Left cardiac atrium (tissue), 4 donors: ENCODE measurements at places on chromosomes 6 and 20. TPM values are rescaled to one million over a fixed set of nuclear protein-coding genes. Genes with fewer than 3 reads are reported as not detected.
A peak's percentile ranks its signal among the peaks of the same experiment; 100 is the strongest.

DNA sequence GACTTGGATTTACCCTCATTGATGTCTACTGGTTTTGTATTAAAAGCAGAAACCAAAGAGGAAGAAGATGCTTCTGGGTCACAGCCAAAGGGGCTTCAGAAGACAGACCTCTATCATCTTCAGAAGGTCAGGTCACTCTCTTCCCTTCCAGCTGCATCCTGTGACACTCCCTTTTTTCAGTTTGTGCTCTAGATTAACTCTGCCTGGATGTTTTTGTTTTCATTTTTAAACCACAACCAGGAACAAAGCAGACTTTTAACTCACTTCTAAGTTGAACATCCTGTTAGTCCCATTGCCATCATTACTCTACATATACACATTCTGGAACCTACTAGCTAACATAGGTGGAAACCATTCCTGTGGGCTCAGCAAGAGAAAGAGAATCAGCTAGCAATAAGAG, 45.2 kb downstream of the AKIRIN2 start:
- no peak for DNase-seq

The CDSN gene
- not detected for total RNA-seq

- no peak for DNase-seq
Observed at GRCh38 chr6:163380216-163380615, 34.3 kb upstream of the QKI start.

The EEF1A2 gene
- total RNA-seq = 656 TPM

The PPP1R18 gene
- total RNA-seq = 36.8 TPM

GRCh38 chr6:165231581-165232561, 77.5 kb downstream of the C6orf118 start:
- DNase-seq = no peak

DNA sequence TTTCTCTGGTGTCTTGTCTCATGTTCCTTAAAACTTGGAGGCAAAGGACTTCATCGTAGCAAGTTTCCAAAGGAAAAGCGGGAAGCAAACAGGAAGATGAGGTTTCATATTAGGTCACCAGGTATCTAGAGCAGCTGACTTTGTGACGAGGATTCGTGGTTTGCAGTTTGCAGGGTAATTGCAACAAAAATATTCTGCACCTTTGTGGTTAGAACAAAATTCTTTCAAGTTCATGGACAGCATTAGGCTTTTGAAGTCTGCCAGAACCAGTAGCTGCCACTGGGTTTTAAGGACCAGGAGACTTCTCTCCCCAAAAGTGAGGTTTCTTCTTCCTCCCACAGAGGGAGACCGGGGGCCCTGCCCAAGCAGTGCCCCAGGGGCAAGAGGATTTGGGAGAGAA, 63.4 kb downstream of the RPP40 start:
- no peak for DNase-seq

The SEMG1 gene
- total RNA-seq = not detected

The SIRPB2 gene
- 5.4 TPM for total RNA-seq

DNA sequence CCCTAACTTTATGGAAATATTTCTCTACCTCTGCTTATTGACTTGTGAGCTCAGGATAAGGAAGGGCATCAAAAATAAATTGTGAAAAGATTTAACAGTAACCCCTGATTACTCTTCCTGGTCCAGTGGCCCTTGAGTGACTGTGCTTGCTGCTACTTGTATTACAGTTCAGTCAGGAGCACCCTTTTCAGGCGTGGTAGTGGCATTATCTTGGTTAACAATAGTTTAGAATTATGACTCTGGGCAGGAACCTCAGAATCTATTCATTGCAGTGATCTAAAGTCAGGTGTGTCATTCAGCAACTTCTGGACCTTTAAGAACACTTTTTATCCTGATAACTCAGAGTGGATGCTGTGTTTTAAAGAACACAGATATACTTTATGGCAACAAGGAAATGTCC, 43.4 kb downstream of the FAM135A start:
- DNase-seq = no peak

The BPIFB2 gene
- total RNA-seq = not detected

GRCh38 chr20:58629215-58629580, 21.9 kb upstream of the STX16 start:
- no peak for DNase-seq

The MAS1 gene
- total RNA-seq = not detected

DNA sequence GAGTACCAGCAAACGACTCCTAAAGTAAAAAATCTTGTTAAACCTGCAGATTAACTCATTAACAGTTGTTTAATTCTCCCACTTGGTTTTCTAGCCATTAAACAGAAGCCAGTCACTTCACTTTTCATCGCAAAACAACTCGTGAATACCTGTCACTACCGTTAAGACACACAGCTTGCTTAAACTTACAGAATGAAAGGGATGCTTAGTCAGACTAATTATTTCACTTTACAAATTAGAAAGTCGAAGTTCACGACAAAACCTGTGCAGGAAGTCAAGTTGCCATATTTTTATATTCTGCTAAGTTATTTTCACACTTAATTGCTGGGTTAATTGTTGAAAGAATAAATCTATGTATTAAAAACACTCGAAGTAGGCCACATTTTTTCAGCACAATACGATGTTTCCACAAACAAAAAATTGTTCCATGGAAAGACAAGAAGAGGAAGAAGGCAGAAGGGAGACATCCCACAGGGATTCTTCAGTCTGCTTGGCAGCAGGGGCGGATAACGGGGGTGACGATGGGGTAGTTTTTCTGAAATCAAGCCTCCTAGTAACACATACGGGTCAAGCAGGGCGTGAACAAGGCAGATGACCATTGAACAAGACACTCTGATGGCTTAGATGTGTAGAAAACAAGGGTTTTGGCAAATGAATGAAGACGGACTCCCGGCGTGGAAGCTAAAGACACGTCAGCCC, 933 bp downstream of the SSR1 start:
- no peak for DNase-seq

- DNase-seq = no peak
Observed at GRCh38 chr6:44049163-44049988, 77.9 kb downstream of the MRPL14 start.

The EBF4 gene
- 4.4 TPM for total RNA-seq

The WFDC10B gene
- total RNA-seq = not detected

The SCRT2 gene
- total RNA-seq = not detected

DNA sequence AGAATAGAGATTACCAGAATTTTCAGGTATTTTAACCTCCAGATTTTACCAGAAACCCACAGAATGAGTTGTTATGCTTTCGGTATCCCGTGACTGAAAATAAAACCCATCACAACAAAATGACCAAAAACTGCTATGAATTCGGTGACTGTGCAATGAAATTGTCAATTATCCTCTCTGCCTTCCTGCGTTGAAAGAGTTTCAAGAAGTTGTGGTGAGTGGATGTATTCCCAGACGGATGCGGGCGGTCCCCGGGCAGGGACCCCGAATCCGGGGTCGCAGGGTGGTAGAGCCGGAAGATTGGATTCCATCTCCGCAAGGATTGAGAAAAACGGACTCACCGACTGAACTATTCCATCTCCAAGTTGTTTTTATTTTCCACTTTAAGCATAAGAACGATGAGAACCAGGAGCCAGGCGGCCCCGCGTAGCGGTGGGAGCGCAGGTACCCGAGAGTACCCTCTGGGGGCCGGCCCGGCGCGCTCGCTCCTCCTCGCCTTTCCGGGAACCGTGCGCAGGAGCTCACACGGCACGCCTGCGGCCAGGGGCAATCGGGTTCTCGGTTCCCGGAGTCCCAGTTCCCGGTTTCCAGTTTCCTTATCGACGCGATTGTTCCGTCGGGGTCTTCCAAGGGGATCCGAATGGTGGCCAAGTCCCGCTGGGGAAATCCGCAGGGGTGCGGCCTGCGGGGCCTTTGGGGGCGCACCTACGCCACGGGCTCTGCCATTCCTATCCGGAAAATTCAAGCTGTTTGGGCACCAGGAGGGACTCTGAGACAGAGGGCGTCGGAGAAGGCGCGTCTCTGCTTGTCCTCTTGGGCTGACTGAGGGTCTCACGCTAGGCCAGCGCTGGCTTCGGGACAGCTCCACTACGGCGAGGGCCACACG, 104.9 kb upstream of the PRDM1 start:
- DNase-seq = no peak

The SYS1 gene
- 24.1 TPM for total RNA-seq

DNA sequence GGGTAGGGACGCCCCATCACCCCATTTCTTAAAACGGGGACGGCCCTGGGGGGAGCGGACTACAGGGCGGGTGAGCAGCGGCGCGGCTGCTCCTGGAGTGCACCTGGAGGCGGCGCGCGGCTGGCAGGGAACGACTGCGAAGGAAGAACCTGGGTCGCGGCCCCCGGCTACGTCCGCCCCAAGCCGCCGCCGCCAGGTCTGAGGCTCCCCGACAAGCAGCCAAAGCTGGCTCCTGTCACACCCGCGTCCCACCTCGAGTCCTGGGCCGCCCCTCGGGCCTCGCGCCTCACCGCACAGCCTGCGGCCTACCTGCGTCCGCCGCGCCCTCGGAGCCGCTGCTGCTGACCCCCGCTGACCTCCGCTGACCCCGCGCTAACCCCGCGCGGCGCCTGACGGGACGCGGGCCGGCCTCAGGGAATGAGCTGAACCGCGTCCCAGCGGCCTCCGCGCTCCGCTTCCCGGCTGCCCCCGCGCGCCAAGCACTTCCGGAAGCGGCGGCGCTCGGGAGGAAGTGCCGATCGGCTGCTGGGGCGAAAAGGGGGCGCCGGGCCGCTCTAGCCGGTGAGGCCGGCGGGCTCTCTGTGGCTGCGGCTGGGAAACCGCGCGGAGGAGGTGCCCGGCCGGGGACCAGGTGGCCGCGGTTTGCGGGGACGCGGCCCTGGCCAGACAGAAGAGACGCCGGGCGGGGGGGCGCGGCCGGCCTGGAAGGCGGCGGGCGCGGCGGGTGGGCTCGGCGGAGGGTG, at the start of the genes ARFRP1 and ZGPAT:
Gene ARFRP1, minus strand, starts transcription at position 419 of the 743 bp plus-strand sequence. CDS start 885 bp downstream, outside the sequence.
Gene ZGPAT, plus strand, starts transcription at position 482 of the 743 bp plus-strand sequence. CDS start 542 bp downstream, outside the sequence.
- DNase-seq = peak; percentile 92

The BFSP1 gene
- 0.41 TPM for total RNA-seq

- DNase-seq = peak; percentile 98
Observed at GRCh38 chr6:142146828-142147662, at the start of the genes NMBR and VTA1. TSS of gene NMBR (minus strand) at chr6:142147122. CDS start at chr6:142088658, 58,464 bp downstream. TSS of gene VTA1 (plus strand) at chr6:142147263. CDS start at chr6:142147288, 25 bp downstream.
